Stimulated activated CD8-positive, alpha-beta memory T cell treated with anti-CD3 and anti-CD28 coated beads, Interleukin-15, amount 100 ng/mL, for 4 hours (primary cell): ENCODE measurements at places on chromosomes 12 and 14.

- DNase-seq, result no peak
Measured at GRCh38 chr12:131721548-131721947, 10.7 kb downstream of the SFSWAP start.

DNA sequence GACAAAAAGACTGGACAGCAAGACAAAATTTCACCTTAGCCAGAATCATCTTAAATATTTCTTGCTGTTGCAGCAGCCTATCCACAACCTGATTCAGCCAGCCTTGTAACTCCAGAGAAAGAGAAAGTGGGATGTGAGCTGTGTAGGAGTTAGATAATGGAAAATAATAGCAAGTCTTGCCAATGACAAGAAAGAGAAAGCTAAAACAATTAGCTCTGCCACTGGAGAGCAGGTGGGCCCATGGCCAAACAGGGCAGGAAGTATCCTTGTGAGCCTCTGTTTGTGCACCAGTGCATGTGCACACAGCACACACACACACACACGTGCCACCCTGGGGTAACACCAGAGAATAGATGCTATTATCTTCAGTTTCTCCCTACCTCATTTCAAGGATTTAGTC is 106.0 kb upstream of the CCDC196 start:
- no peak for DNase-seq

DNA sequence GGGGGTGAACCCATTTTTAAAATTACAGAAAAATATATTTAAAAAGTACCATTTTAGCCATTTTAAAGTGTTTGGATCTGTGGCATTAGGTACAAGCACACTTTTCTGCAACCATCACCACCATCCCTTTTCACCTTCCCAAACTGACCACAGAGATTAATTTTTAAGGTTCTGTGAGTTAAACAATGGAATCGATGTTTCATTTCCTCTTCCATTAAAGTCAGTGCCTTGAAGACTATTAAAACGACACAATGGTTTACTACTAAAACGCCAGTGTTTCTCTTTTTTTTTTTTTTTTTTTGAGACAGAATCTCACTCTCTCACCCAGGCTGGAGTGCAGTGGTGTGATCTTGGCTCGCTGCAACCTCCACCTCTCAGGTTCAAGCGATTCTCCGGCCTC is 78.1 kb upstream of the GPR68 start:
- no peak for DNase-seq

GRCh38 chr14:55712491-55712890 is 132.5 kb downstream of the KTN1 start:
- no peak for DNase-seq

GRCh38 chr14:93582516-93582915 is 151.8 kb downstream of the UNC79 start:
- DNase-seq, result no peak

DNA sequence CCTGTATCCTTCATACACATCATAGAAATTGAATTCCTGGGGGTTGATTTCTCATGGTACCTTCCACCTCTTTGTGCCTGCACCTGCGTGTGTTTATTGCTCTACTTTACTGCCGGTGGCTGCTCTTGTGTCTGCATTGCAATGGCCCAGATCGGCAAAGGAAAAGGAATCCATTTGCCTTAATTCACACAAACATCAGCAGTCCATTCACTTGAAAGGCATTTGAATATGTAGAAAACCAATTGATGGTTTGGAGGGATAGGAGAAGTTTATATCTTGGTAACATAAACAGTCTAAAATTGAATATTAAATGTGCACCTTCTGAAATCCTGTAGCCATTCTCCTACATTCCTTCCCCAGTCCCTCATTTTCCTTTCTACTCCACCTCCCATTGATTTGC is 74.0 kb downstream of the SNAPC1 start:
- DNase-seq, result no peak

- DNase-seq, result no peak
Measured at GRCh38 chr12:84201976-84202375, 710.6 kb downstream of the SLC6A15 start.
